WTC11 (cell line): ENCODE measurements at places on chromosomes 3 and 15.

DNA sequence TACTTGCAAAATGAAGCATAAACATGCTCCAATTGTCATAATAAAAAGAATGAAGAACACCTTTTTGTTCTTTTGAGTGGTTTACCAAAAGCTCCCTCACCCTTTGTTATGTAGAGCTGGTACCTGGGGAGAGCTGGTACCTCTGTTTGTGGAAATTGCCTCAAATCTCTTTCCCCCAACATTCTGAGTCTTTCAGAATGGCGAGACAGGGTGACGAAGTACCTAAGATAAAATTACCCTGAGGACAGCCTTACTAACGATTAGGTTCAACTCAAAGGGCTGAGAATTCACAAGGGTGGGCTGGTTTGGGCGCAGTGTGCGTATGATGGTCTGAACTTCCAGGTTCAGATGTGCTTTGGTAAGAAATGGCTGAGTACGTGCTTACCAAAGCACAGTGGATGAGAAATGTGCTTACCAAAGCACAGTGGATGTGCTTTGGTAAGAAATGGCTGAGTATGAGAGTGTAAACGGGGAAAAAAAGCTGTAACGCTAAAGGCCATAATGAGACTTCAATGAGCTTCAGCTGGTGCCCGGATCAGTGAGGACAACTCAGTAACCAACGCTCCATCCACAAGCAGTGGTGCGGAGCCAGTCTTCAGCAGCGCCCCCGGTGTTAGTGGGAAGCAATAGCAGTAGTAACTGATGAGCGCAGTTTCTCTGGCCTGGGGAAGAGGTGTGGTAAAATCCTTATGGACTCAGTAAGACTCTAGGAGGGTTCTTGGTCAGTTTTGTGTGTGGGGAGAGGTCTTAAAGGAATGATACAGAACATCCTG is 72.3 kb upstream of the LRIG1 start:
- DNase-seq, result peak; percentile 87

GRCh38 chr3:189845069-189845468 is 213.9 kb downstream of the TP63 start:
- no peak for DNase-seq

DNA sequence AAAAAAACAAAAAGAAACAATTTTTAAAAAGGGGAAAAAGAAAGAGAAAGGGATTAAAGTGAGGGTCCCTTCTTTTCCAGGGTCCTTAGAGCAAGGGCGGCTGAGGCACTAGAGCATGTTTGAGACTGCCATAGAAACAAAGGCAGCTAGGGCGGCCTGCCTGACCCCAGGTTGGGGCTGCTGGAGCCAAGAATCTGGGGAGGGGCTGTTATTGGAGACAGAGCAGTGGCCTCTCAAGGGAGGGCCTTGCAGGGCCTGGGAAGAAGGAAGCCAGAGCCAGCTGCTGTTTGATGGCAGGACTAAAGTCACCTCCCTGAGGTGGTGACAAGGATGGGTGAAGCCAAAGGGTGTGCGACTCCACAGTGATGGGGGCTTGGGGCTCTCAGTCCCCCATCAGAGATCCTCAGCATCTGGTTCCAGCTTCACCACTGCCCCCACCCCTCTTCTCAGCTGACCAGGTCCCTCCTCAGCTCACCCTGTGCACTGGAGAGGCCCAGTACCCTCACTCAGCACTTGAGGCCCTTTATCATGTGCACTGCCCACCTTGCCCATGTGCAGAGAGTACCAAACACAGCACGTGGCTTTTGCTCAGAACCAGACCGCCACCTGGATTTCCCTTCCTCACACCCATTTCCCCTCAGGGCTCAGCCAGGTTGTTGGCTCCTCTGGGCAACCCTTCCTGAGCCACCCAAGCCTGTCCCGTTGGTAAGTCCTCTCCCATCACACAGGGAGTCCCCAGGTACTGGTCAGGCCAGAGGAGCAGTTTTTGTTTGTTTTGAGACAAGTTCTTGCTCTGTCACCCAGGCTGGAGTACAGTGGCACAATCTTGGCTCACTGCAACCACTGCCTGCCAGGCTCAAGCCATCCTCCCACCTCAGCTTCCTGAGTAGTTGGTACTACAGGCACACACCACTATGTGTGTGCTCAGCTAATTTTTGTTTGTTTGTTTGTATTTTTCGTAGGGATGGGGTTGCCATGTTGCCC is 1.7 kb downstream of the TMEM89 start:
- DNase-seq, result no peak

DNA sequence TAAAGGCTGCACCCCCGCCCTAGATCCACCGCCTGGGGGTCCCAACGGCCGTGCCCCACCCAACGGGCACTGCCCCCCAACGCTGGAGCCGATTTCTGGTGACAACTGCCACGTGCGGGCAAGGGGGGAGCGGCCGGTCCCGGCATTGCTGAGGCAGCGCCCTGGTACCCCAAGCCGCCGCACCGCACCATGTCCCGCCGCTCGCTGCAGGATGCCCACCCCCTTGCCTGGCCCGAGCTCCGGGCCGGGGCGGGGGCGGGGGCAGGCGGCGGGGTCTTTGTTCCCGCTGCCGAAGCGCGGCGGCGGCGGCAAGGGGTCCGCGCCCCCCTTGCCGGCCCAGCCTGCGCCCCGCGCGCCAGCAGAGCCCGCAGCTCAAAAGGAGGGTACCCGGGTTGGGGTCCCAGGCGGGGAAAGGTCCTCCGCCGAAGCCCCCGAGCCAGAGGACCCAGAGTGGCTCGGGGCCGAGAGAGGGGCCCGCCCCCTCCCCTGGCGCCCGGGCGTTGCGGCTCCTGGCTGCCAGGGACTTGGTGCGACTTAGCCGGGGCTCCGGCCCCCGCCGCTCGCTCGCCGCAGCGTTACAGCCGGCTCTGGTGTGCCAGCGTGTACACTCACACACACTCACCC is 678 bp downstream of the SEMA7A start:
- no peak for DNase-seq
